NCI-H187 treated with DMSO at 0.1 percent for 48 hours (cell line): ENCODE measurements at places on chromosomes 16 and 17.

- no peak for DNase-seq
These were observed 23.5 kb downstream of the OMG start for GRCh38 chr17:31273516-31273915.

- no peak for DNase-seq
These were observed 20.6 kb downstream of the PRKAR1A start for GRCh38 chr17:68532826-68533225.

GRCh38 chr17:31488264-31488981, 96.9 kb downstream of the RAB11FIP4 start:
- DNase-seq = no peak

DNA sequence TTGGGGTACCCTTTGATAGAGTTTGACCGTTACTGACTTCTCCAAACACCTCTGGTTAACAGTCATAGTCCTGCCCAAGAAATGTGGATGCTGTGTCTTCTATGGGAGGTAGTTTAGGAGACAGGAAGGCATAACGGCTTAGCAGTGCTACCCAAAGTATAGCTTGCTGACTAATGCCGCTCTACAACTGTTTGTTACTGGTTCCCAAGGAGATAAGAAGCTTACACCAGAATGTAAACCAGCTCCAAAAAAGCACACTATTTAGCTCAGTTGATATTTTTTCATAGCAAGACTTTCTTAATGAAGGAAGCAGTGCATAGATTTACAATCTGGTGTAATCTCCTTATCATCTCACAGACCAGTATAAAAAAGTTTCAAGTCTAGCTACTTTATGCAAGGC, 95.7 kb downstream of the HS3ST3B1 start:
- no peak for DNase-seq

GRCh38 chr16:47578573-47578972, 117.4 kb downstream of the PHKB start:
- DNase-seq = no peak

DNA sequence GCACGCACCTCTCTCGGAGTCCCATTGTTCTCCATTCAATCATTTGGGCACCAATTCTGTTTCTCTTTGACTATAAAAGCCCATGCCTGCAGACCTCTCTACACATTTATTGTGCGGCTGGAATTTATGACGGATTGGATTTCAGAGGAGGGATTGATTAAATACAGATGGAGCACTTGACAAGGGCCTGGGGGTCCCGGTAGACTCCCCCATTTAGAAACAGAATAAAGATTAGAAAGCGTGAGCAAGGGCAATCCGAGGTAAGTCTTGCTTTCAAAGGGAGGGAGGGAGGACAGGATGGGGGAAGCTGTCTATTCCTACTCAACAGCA, 15.1 kb upstream of the PITPNM3 start:
- DNase-seq = no peak

- no peak for DNase-seq
These were observed 37.5 kb upstream of the WSB1 start for GRCh38 chr17:27256225-27257030.

GRCh38 chr17:68172461-68172954, 75.3 kb upstream of the AMZ2 start:
- DNase-seq = no peak

GRCh38 chr17:59338498-59338897, 7.0 kb downstream of the YPEL2 start:
- no peak for DNase-seq
